ENCODE measurements at places on chromosomes 12 and 14.

- DNase-seq: no peak
Measured at GRCh38 chr12:120343039-120343537, 15.5 kb upstream of the PLA2G1B start.

DNA sequence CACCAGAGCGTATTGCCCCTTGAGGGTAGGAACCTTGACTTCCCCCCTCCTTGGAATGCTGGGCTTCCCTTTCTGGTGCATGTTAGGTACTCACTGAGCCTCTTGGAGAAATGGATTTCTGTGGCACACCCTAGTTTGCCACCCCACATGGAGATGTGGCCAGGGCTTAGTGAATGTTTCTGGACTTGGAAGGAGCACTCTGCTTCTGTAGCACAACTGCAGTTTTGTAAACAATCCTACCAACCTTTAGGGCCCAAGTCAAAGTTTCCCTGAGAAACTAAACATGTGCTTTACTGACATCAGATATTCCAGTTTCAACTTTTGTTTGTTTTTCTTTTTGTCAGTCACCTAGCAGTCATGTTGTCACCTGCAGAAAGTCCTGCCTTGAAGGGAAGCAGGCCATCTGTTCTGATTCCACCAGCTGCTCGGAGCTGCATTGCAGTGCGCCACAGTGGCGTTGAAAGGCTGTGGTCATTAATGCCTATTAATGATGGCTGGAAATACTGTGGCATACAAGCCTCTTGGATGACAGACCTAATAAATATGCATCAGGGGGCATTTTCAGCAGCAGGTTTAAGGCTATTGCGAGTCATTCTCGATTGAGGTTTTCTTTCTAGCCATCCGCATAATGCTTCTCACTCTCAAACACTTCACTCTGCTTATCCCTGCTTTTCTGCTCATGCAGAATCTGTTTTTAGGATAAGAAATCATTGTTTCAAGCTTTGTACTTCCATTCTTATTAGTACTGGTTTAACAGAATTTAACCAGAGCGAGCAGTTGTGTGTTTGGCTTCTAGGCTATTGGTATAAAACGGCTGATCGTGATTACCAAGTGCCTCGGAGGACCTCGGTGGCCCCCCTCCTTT, 7.8 kb downstream of the PELI2 start:
- DNase-seq: no peak

DNA sequence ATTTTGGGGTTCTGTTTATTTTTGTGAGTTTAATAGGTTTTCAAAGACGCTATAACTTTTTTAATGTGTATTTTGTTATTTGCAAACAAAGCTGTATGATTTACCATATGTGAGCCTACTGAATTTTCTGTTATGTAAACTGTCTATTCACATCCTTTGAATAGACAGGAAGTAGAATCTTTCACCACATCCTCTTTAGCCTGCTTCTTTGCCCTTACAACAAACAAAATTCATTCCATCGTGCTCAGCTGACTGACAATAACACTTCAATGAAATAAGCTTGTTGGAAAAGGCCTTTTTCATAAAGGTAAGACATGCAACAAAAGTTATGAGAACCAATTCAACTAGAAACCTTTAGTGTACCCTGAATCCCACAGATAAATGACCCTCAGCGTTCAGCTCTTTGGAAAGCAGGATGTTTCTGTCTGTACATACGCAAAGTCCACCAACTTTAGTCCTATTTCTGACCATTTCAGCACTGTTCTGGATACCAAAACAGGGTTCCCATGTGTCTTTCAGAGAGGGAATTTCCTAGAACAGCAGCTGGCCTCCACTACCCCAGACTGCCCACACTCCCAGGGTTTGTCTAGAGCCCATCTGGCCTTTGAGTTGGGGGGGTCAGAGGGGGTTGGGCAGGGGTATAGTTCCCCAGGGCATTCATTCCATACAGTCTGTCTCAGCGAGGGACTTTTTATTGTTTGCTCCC, 71.3 kb downstream of the DUSP6 start:
- no peak for DNase-seq

- DNase-seq: no peak
Measured at GRCh38 chr12:5535541-5535940, 103.6 kb downstream of the NTF3 start.

GRCh38 chr12:126570566-126570965, 1505.3 kb downstream of the AACS start:
- no peak for DNase-seq

- DNase-seq: no peak
Measured at GRCh38 chr12:54138219-54138618, 50.6 kb downstream of the SMUG1 start.

GRCh38 chr12:132389526-132390286, 60.3 kb upstream of the GALNT9 start:
- DNase-seq: no peak
